ENCODE measurements at places on chromosomes 1 and 21.

- DNase-seq = peak; percentile 68
Measured at GRCh38 chr1:232553050-232553754, 76.7 kb downstream of the SIPA1L2 start.

DNA sequence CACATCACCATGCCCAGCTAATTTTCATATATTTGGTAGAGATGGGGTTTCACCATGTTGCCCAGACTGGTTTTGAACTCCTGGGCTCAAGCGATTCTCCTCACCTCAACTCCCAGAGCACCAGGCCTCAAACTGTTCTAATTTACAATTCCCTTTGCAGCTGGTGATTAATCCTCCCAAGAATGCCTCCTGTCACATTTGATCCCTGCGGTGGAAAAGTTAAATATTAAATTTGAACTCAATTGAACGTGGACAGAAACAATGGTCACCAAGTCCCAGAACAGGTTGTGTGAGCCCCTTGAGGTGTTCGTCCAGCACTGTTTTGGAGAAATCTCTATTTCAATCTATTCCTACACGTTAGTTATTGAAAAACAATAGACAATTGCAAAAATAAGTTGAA is 2.0 kb upstream of the ANKRD35 start:
- no peak for DNase-seq

- no peak for DNase-seq
Measured at GRCh38 chr1:93768380-93768863, 86.8 kb upstream of the BCAR3 start.

- DNase-seq = no peak
Measured at GRCh38 chr1:186930238-186930637, 101.5 kb downstream of the PLA2G4A start.

GRCh38 chr21:44692798-44693512 is 4.0 kb upstream of the KRTAP10-12 start:
- no peak for DNase-seq

GRCh38 chr1:18913065-18913835 is 10.9 kb upstream of the ALDH4A1 start:
- peak; percentile 85 for DNase-seq

Data from ovary (tissue), 10 donors.